ENCODE measurements at places on chromosomes 3 and 15.

DNA sequence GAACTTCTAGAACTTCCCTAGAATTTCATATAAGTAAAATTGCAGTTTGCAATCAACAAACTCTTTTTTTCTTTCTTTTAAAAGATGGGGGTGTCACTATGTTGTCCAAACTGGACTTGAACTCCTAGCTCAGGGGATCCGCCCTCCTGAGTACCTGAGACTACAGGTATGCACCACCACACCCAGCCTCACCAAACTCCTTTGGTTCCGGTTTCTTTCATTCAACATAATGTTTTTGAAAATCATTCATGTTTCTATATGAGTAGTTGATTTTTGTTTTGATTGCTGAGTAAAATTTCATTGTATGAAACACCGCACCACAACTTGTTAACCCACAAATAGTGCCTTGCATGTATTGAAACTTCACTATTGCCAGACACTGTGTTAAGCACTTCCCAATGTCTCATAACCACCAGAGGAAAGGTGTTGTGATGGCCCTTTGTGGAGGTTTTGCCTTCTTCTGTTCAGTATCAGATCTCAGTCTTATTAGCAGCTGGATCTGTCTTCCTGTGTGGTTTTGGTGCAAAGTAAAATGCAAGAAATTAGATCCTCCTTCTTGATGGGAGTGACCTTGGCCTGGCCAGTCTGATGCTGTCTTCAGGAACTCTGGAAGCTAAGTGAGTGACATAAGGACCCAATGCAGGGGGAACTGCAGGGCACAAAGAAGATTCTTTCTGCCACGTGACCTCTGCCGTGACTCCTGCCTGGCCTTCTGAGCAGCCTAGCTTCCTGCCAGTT lies 78.8 kb upstream of the UBE2E1 start:
- DNase-seq, result no peak

- no peak for DNase-seq
Measured at GRCh38 chr3:118473343-118473742, 561.3 kb downstream of the IGSF11 start.

GRCh38 chr15:94470492-94470891 lies 239.1 kb downstream of the MCTP2 start:
- no peak for DNase-seq

DNA sequence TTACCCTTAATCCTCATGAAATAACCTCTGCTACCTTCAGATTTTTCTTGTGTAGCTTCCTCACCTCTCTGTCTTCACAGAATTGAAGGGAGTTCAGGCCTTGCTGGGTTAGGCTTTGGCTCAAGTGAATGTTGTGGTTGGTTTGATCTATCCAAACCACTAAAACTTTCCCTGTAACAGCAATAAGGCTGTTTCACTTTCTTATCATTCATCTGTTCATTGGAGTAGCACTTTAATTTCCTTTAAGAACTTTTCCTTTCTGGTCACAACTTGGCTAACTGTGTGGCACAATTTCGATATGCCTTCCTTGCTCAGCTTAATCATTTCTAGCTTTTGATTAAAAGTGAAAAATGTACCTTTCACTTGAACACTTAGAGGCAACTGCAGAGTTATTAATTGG lies 129.8 kb downstream of the NR1I2 start:
- no peak for DNase-seq

DNA sequence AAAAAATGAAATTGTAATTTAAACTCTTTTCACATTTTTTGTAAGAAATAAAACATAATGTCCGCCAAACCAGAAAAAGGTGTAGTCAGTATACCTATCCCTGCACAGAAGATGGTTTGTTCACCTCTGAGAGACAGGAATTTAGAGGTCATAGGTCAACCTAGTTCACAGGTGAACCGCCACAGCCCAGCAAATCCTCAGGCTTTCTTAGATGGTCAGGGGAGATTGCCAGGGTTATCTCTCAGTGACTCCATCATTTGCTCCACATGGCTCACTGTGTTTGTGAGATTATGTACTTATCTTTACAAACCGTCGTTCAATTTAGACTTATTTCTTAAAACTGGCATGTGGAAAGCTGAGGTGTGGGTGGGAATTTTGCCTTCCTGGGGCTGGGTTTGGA lies 264.2 kb downstream of the GABRG3 start:
- DNase-seq, result no peak

GRCh38 chr15:71440489-71441110 lies 325.3 kb downstream of the THSD4 start:
- DNase-seq, result no peak

DNA sequence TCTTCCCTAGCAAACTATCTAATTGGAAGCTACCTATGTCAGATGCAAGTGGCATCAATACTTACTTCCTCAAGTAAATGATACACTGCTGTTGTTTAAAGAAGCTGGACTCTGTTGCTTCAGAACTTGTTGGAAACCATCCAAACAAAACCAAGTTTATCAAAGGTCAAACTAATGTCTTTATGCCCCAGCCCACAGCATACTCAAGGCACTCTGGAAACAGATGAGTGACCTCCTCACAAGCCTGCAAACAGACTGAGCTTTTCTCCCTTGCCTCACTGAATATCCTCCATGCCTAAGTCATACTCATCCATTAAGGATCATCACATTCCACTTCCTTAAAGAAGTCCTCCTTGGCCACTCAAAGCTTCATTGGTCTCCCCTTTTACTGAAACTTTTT lies 107.4 kb upstream of the ACP3 start:
- DNase-seq, result no peak

DNA sequence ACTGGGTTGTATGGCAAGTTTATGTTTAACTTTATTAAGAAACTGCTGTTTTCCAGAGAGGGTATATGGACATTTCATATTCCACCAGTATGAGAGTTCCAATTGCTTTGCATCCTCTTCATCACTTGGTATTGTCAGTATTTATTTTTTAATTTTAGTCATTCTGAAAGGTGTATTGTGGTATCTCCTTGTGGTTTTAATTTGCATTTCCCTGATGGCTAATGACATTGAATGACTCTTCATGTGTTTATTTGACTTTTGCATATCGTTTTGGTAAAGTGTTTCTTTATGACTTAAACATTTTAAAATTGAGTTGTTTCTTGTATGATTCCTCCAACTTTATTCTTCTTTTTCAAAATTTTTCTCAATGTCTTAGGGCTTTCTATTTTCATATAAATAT lies 44.4 kb downstream of the IL1RAP start:
- DNase-seq, result no peak

GRCh38 chr15:55481842-55482241 lies 26.2 kb downstream of the DNAAF4 start:
- DNase-seq, result no peak

DNA sequence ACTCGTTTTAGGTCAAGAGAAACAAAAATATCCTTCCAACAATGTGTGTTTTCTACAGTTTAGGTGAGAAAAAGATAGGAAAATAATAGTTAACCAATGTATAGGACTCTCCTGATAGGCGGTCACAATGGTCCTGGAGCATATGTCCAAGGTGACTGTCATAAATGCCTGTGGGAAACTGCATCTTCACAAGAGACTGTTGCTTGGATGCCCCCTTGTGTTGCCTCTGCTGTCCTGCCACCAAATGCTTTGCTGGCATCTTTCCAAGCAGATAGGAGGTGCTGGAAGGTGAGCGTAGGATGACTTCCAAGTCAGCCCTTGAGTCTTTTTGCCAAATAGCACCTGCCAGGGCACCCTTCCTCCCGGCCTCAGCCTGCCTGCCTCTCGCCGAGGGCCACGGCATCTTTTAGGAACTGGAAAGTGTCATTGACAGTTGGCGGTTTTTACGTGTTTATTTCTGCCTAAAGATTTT lies 24.1 kb upstream of the SACM1L start:
- DNase-seq, result peak; percentile 55

DNA sequence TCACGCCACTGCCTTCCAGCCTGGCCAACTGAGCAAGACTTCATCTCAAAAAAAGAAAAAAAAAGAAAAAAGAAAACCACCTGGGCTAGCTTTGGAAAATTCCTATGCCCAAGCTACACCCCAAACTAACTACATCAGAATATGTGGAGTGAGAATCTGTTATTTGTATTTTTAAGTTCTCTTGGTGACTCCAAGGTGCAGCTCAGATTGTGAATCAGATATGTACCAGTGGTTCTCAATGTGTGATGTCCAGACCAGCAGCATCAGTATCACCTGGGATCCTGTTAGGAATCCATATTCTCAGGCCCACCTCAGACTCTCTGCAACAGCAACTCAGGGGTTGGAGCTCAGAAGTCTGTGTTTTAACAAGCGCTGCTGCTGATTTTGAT lies 376.8 kb downstream of the EDEM1 start:
- no peak for DNase-seq

GRCh38 chr3:178795349-178795748 lies 259.1 kb downstream of the KCNMB2 start:
- DNase-seq, result no peak

DNA sequence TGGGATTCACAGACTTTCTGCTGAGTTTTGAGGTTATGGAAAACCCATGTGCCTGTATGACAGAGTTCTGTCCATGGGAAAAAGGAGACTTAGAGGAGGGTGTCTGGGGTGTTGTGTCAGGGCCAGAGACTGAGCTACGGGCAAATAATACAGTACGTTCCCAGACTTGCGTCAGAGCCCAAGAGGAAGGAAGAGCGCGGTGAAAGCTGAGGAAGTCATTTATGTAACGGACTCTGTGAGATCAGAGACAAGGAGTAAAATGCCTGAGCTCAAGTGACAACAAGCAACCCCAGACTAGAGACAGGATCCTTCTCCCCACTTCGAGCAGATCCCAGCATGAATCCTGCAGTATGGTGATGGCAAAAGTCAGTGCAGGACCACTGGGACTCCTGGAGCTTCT lies 368.6 kb upstream of the MCTP2 start:
- DNase-seq, result no peak

DNA sequence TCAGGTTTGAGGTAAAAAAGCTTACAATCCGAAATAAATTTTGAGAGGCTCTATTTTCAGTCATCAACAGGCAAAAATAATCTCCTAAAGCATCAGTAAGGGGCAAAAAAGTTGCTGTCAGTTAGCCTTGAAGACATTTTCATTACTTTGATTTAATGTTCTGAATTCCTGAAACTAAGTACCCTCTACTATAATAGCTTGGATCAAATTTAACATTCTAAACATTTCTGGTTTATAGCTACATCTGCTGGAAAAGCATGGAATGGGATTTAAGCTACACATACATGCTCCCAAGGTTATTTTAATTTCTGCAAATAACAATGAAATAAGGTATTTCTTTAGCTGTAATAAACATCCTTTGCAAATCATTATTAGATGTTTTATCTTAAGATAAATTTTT lies 245.4 kb downstream of the ULK4 start:
- no peak for DNase-seq

DNA sequence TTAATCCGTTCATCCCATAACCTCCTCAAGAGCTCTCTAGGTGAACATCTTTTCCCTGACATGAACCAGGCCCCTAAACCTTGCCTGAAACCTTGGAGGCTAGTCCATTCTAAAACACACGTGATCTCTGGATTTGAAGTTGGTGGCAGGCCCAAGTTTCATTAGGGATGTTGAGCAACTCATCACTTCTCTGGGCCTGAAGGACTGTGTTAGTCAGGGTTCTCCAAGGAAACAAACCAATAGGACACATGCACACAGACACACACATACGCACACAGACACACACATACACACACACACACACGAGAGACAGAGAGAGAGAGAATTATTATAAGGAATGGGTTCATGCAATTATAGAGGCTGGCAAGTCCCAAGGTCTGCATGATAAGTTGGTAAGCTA lies 31.9 kb downstream of the ACAN start:
- DNase-seq, result no peak

DNA sequence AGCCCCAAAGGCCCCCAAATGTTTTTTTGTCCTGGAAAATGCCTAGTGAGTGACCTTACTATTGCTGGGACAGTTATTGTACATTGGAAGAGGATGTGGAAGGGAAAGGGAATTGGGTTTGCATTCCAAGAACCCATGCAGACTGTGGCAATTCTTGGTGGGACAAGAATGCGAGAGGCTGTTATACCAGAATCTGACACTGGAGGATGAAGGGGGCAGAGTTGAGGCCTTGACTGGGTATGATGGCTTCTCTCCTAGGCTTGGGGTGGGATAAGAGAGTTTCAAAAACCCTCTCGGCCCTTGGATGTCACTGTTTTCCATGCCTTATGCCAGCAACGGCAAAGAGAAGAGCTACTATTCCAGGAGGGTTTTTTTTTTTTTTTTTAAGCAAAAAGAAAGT lies 25.3 kb downstream of the IL16 start:
- no peak for DNase-seq

DNA sequence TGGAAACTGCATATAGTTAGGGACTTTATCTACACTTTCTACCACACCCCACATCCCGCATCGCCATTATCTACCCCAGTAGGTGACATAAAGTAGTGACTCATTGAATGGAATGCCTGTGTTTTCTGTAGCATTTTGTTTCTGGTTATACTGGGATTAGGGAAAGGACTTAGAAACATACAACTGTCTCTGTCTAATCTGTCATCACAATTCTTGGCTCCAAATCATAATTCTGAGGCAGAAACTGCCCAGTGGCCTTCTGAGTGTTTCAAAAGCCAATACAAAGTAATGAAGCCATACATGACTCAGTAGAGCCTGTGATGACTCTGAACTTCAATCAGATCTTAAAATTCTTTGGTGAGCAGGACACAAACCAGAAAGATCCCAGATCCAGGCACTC lies 115.7 kb upstream of the CHRM5 start:
- DNase-seq, result no peak

- no peak for DNase-seq
Measured at GRCh38 chr3:101646726-101647125, 30.2 kb downstream of the ZBTB11 start.

DNA sequence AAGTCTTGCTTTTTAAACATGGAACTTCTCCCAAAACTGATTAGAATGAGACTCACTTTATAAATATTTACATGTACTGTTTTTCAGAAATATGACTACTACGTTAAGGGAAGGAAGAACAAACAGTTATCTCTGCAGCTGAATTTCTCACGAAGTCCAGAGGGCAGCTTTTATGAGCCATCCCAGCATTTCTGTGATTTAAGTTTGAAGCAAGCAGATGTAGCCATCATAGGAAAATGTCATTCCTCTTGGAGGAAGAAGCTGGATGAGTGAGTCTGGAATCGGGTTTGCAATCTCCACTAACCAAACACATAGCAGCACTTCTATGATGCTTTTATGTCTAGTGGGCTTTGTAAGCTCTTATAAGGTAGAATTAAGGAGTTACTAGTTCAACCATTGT lies 53.7 kb downstream of the SCN11A start:
- DNase-seq, result no peak

DNA sequence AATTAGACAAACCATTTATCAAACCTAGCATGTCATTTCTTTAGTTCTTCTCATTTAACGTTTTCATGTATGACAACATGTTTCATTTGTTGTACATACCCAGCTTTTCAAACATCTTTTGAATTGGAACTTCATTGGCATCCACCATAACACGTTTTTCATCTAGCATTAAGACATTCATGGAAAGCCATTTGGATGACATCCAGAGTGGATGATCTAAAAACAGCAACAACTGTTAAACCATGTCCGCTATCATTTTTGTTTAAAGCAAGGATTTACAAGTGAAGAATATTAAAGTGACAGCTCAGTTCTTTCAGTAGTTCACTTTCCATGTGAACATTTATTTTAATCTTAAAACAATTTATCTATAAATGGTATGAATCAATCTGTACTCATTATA lies 14.5 kb downstream of the GATM start:
- DNase-seq, result no peak

- DNase-seq, result no peak
Measured at GRCh38 chr3:141476033-141476432, 10.8 kb upstream of the RASA2 start.

GRCh38 chr15:66580643-66581042 lies 14.8 kb upstream of the LCTL start:
- DNase-seq, result no peak
